ENCODE measurements at places on chromosomes 7 and 10. TPM values are rescaled to one million over a fixed set of nuclear protein-coding genes. Genes with fewer than 3 reads are reported as not detected.

GRCh38 chr10:8084799-8085198 lies 30.3 kb downstream of the GATA3 start:
- H3K4me1 ChIP-seq = no peaks in the 10 kb centered on the region
- no peaks in the 10 kb centered on the region for H3K27me3 ChIP-seq
- DNase-seq = no peak
- H3K36me3 ChIP-seq = no peaks in the 10 kb centered on the region
- H3K27ac ChIP-seq = no peak overlapping the region

GRCh38 chr7:26073041-26073440 lies 79.0 kb upstream of the NFE2L3 start:
- no peak for DNase-seq
- no peaks in the 10 kb centered on the region for H3K27me3 ChIP-seq
- H3K36me3 ChIP-seq = no peaks in the 10 kb centered on the region
- no peak overlapping the region for H3K4me3 ChIP-seq
- H3K4me1 ChIP-seq = no peaks in the 10 kb centered on the region

GRCh38 chr10:102196893-102197292 lies 29.2 kb upstream of the ELOVL3 start:
- H3K27ac ChIP-seq = no peak overlapping the region
- no peaks in the 10 kb centered on the region for H3K4me1 ChIP-seq
- H3K27me3 ChIP-seq = no peaks in the 10 kb centered on the region
- no peak for DNase-seq
- H3K4me3 ChIP-seq = no peak overlapping the region

DNA sequence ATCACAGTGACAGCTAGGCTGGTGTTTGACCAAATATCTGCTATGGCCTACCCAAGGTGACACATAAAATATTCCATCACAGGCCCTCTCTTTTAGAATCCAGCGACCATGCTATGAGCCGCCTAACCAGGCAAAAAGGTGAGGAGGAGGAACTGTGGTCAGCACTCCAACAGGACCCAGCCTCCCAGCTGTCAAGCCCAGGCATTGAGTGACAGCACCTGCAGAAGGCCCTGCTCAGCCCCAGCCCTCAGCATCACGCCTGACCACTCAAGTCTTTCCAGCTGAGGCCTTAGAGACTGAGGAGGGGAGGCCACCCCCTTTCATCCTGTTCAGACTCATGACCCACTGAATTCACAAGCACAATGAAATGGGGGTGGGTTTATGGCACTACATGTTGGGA lies 43.0 kb downstream of the CXCL12 start:
- H3K27me3 ChIP-seq = no peaks in the 10 kb centered on the region
- no peaks in the 10 kb centered on the region for H3K36me3 ChIP-seq
- peaks cover 22% of the 10 kb centered on the region for H3K4me1 ChIP-seq
- DNase-seq = peak; percentile 81
- H3K4me3 ChIP-seq = no peak overlapping the region

GRCh38 chr10:121891103-121891502 lies 36.7 kb downstream of the ATE1 start:
- no peak overlapping the region for H3K4me3 ChIP-seq
- DNase-seq = no peak
- H3K4me1 ChIP-seq = no peaks in the 10 kb centered on the region

DNA sequence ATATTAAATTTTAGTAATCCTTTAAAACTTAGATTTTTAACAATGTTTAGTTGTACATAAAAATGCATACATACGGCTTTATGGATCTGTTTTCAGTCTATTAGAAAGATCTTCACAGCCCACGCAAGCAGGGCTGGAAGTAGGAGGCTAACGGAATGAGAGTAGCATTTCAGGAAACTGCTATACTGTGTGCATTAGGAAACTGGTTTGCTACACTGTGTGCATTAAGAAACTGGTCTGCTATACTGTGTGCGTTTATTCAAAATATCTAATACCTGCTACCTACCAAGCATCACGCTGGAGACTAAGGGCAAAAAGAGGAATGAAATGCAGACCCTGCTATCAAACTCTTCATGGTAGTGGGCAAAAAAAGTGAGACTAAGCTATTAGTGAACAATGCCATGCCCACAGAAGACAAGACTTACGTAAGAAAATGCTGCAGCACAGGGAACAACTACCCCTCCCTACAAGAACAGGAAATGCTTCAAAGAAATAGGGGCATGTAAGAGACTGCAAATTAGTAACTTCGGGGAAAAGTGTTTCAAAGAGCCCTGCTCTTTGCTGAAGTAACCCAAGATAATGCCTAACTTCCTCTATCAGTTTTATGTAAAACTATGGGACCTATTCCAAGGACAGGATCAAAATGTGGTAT lies 11.3 kb downstream of the RAB11FIP2 start:
- peaks cover 11% of the 10 kb centered on the region for H3K36me3 ChIP-seq
- no peak overlapping the region for H3K4me3 ChIP-seq
- DNase-seq = no peak
- H3K27ac ChIP-seq = no peak overlapping the region
- H3K27me3 ChIP-seq = no peaks in the 10 kb centered on the region
- H3K4me1 ChIP-seq = peaks cover 11% of the 10 kb centered on the region

GRCh38 chr10:132722394-132723329 lies 63.3 kb downstream of the NKX6-2 start:
- H3K27ac ChIP-seq = no peak overlapping the region
- H3K27me3 ChIP-seq = no peaks in the 10 kb centered on the region
- H3K36me3 ChIP-seq = no peaks in the 10 kb centered on the region
- H3K4me3 ChIP-seq = no peak overlapping the region
- no peak for DNase-seq
- no peaks in the 10 kb centered on the region for H3K4me1 ChIP-seq

DNA sequence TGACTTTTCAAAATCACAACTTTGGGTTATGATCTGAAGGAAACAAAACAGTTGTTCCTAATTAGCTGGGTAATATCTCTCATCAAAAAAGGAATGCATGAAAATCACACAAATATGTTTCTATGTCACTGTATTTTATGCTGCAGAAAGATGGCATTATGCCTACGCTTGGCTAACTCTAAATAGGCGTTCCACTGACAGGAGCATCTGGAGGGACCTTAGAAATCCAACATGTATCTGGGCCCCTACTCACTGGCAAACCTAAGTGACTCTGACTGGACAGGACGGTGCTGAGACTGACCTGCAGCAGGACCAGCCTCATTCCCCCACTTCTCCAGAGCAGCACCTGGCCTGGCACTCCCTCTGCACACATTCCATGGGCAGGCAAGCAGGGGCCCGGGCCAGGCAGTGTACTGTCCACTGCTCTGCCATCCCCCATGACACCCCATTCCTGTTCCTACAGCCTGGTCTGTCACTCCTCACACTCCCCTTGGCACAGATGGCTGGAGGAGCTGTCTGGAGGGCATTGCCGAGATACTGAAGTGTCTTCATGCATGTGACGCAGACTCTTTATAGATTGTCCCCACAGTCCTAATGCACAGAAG lies 2.6 kb upstream of the MYL7 start:
- no peak overlapping the region for H3K4me3 ChIP-seq
- H3K27ac ChIP-seq = no peak overlapping the region
- DNase-seq = no peak
- peaks cover 20% of the 10 kb centered on the region for H3K4me1 ChIP-seq
- H3K36me3 ChIP-seq = no peaks in the 10 kb centered on the region

DNA sequence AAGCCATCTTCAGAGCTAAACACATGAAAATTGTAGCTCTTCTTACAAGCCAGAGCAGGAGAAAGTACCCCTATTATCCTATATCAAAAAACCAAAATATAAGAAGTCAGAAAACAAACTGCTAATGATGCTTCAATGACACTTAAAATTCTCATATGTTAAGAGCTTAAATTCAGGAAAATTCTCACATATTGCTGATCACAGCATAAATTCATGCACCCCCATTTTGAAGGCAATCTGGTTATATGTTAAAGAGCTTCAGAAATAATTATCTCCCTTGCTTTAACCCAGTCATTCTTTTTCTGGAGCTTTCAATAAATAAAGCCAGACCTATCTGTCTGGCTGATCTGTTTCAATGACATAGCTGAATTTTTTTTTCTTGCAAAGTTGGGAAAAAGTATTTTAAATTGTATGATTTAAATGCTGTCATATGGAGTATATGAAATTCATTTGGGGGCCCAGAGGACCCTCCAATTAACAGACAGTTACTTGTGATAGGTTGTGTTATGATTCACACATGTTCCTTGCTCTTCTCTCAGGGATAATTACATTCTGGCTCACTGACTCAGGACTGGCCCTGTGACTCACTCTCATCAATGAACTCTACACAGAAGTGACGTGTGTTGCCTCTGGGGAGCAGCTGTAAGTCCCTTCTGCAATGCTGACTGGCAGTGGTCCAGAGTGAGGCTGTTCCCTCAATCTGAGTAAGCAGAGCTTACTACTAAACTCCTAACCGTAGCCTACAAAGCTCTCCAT lies 85.2 kb downstream of the HGF start:
- no peaks in the 10 kb centered on the region for H3K27me3 ChIP-seq
- H3K27ac ChIP-seq = peak overlapping the region; percentile 42
- peaks cover 6% of the 10 kb centered on the region for H3K4me1 ChIP-seq
- no peak overlapping the region for H3K4me3 ChIP-seq
- no peak for DNase-seq
- H3K36me3 ChIP-seq = no peaks in the 10 kb centered on the region

GRCh38 chr10:78062296-78062695 lies 28.6 kb downstream of the RPS24 start:
- H3K36me3 ChIP-seq = no peaks in the 10 kb centered on the region
- no peaks in the 10 kb centered on the region for H3K4me1 ChIP-seq
- no peaks in the 10 kb centered on the region for H3K27me3 ChIP-seq
- no peak for DNase-seq
- H3K27ac ChIP-seq = no peak overlapping the region

GRCh38 chr7:157827863-157828160 lies 491.0 kb downstream of the DNAJB6 start:
- H3K4me1 ChIP-seq = no peaks in the 10 kb centered on the region
- H3K36me3 ChIP-seq = no peaks in the 10 kb centered on the region
- no peak overlapping the region for H3K27ac ChIP-seq

DNA sequence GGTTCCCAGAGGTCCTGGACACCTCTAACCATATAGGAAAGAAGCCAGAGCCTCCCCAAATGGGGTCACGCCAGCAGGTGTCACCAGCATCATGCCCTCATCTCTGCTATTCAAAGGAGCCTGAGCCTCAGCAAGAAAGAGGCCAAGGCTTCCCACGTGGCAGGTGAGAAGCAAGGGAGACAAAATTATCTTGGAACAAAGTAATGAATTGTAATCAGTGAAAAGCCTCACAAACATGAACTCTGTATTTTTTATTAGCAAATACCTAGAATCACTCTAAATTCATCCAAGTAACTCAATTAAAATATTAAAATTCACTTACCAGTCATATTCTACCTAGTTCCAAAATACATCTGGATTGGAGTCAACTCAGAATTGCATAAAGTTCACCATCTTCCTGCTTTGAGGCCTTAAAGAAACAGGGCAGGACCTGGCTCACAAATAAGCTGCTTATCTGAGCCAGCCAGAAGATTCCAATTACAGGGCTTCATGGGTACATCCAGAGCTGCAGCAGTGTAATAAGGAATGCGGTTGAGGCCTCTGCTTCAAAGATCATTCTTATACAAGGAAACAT lies 68.7 kb downstream of the SGMS1 start:
- no peak overlapping the region for H3K4me3 ChIP-seq
- no peak overlapping the region for H3K27ac ChIP-seq
- no peak for DNase-seq
- no peaks in the 10 kb centered on the region for H3K27me3 ChIP-seq

DNA sequence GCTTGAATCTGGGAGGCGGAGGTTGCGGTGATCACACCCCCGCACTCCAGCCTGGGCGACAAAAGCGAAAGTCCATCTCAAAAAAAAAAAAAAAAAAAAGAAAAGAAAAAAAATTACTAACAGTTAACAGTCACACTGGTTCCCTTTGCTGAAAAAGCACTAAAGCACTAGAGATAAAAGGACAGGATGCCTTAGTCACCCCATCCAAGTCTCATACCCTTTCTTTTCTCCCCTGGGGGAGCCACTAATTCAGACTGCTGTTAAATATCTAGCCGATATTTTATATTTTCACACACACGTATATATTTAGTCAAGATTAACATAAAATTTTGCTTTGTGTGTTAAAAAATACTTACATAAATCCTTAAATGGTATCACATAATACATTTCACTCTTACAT lies 25.2 kb downstream of the BAIAP2L1 start:
- H3K36me3 ChIP-seq = no peaks in the 10 kb centered on the region
- no peaks in the 10 kb centered on the region for H3K4me1 ChIP-seq
- no peak overlapping the region for H3K4me3 ChIP-seq
- no peak for DNase-seq

GRCh38 chr7:151657173-151657572 lies 137.5 kb upstream of the RHEB start:
- H3K4me3 ChIP-seq = no peak overlapping the region
- H3K4me1 ChIP-seq = no peaks in the 10 kb centered on the region
- H3K36me3 ChIP-seq = no peaks in the 10 kb centered on the region
- DNase-seq = no peak
- no peaks in the 10 kb centered on the region for H3K27me3 ChIP-seq

DNA sequence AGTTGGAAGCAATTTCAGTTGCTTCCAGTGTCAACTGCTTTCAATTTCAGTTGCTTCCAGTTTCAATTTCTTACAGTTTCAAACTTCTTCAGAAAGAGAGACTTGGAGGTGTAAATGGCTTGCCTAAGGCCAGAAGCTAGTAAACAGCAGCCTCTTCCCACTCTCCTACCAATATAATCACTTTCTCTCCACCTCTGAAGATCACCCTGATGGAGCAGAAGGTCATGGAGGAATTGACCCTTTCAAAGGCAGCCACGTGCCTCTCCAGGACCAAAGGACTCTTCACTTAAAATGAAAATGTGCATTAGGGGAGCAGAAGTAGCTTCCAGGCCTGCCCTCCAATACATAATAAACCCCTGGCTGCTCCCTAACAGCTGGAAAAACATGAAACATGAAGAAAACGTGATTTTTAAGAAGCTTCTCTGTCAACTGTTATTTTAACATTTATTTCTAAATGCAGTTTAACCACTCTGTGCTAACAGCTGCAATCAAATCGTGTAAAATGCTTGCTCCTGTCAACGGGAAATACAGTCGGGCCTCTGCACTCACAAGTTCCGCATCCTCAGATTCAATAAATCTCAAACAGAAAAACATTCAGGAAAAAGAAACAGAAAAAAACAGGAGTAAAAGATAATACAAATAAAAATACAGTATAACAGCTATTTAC lies 1020.6 kb downstream of the XPNPEP1 start:
- H3K4me1 ChIP-seq = no peaks in the 10 kb centered on the region
- no peaks in the 10 kb centered on the region for H3K36me3 ChIP-seq
- no peak overlapping the region for H3K4me3 ChIP-seq
- H3K27ac ChIP-seq = no peak overlapping the region

GRCh38 chr10:116691635-116692034 lies 50.7 kb downstream of the HSPA12A start:
- peaks cover 21% of the 10 kb centered on the region for H3K4me1 ChIP-seq
- no peaks in the 10 kb centered on the region for H3K27me3 ChIP-seq
- no peak overlapping the region for H3K4me3 ChIP-seq
- no peaks in the 10 kb centered on the region for H3K36me3 ChIP-seq

- no peaks in the 10 kb centered on the region for H3K36me3 ChIP-seq
- H3K4me1 ChIP-seq = peaks cover 12% of the 10 kb centered on the region
- peak overlapping the region; percentile 77 for H3K27ac ChIP-seq
- DNase-seq = no peak
- no peak overlapping the region for H3K4me3 ChIP-seq
Measured at GRCh38 chr10:6019010-6019782, 41.9 kb upstream of the IL15RA start.

- DNase-seq = no peak
- H3K36me3 ChIP-seq = no peaks in the 10 kb centered on the region
- no peak overlapping the region for H3K4me3 ChIP-seq
- no peaks in the 10 kb centered on the region for H3K27me3 ChIP-seq
- H3K4me1 ChIP-seq = no peaks in the 10 kb centered on the region
- H3K27ac ChIP-seq = no peak overlapping the region
Measured at GRCh38 chr7:134500406-134500805, 27.0 kb upstream of the AKR1B10 start.

Gene CYP26C1
- total RNA-seq = not detected

Gene NEURL1
- 4.2 TPM for total RNA-seq

Gene IL15RA
- 41.0 TPM for total RNA-seq

Gene HSPA12A
- total RNA-seq = 28.7 TPM

Gene PITX3
- not detected for total RNA-seq
